ENCODE measurements at places on chromosomes 5 and 9.

- no peak for DNase-seq
Observed at GRCh38 chr5:142699184-142699720, 13.4 kb upstream of the FGF1 start.

GRCh38 chr5:53180538-53180937, 71.0 kb upstream of the MOCS2 start:
- DNase-seq: no peak

GRCh38 chr9:114969269-114969668, 38.9 kb upstream of the TNFSF8 start:
- DNase-seq: no peak

GRCh38 chr9:124238546-124239140, 19.1 kb upstream of the NEK6 start:
- DNase-seq: no peak

- no peak for DNase-seq
Observed at GRCh38 chr9:136210276-136210675, 5.3 kb upstream of the LHX3 start.

- peak; percentile 94 for DNase-seq
Observed at GRCh38 chr9:4679268-4680172, at the start of gene CDC37L1. Gene CDC37L1 (plus strand): TSS chr9:4679569. CDS start chr9:4679768, 199 bp downstream.

DNA sequence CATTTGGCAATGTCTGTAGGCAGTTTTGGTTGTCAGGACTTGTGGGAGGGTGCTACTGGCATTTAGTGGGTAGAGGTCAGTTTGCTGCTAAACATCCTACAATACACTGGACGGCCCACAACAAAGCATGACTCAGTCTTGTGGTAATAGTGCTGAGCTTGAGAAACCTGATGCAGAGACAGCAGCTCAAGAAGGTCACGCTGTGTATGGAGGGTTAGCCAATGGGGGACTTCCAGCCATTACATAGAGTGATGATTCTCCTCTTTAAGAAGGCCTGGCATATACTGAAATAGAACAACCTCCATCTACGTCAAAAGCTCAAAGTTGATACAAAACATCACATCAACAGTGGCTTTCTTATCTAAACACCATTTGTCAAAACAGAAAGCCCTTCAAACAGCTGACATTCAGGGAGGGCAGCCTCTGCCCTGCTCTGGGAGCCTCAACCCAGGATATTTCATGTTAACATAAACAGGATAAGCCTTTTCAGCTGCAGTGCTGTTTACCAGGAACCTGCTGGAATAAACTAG, 143.0 kb downstream of the GPBP1 start:
- no peak for DNase-seq

DNA sequence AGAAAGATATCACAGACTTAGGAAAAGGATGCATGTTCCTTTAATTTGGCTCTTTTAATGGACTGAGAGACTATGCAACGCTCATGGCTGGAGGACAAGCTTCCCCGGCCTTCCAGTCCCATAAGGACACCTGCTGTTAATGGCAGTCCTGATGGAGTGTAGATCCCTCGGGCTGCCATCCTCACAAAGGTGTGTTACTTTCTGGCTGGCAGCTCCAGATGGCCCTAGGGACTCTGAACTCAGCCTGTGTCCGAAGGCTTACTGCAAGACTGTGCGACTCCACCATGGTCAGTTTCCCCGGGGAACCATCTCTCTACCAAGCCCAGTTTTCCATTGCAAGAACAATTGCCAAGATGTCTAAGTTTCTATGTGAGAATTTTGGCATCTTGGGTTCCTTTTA, 25.5 kb upstream of the KCNIP1 start:
- DNase-seq: no peak

DNA sequence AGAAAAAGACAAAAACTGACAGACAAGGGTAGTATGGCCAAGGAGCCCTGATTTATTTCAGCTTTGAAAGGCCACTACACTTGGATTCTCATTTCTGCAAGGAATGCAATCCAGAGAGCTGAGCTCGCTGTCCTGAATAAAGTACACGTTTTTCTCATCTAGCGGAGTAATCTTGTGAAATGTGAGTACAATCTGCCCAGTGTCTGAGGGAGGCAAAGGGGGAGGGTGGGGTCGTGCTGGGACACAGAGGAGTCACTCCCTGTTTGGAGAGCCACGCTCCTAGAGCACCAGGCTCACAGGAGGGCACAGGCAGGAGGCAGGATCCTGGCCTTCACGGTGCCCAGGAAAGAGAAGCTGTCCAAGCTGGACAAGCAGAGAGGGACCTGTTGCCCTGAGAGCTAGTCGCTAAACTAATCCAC, 51.0 kb upstream of the IFNK start:
- DNase-seq: no peak

DNA sequence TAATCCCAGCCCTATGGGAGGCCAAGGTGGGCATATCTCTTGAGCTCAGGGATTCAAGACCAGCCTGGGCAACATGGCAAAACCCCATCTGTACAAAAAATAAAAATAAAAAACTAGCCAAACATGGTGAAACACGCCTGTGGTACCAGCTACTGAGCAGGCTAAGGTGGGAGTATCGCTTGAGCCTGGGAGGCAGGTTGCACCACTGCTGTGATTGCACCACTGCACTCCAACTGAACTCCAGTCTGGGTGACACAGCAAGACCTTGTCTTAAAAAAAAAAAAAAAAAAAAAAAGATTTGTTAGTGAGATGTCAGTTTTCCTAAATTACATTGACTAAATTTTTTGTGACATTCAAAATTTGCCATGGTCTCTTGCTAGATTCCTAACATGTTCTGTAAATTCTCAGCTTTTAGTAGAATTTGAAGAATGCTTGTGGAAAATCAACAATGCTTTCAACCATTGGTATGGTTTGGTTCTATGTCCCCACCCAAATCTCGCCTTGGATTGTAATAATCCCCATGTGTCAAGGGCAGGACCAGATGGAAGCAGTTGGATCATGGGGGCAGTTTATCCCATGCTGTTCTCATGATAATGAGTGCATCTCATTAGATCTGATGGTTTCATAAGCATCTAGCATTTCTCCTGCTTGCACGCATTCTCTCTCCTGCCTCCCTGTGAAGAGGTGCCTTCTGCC, 236.1 kb downstream of the ARRDC3 start:
- DNase-seq: no peak

DNA sequence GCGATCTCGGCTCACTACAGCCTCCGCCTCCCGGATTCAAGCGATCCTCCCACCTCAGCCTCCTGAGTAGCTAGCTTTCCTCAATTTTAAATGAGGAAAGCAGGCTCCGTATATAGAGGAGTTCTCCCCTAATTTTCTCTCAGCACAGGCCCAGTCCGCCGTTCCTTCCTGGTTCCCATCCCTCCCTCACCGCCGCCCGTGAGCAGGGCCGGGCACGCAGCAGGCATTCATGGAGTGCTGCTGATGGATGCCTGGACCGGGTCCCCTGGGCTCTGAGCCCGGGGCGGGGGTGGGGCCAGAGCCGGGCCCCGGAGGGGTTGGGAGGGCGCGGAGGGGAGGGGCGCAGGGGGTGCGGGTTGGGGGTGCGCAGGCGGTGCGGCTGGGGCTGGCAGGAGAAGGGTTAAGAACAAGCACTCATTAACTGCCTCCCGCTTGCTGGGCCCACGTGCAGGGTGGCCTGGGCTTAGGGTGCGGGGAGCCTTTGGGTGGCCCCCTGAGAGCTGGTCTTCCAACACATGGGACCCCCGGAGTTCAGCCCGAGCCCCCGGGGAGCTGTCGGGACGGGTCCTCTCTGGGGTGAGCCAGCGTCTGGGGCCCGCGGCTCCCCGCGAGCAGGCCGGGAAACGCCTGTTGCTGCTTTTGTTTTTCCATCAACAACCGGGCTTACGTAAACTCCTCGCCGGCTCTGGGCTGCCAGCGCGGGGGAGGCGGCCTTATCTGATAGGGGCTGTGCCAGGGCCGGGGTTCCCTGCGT, 33.7 kb downstream of the LHX2 start:
- no peak for DNase-seq

DNA sequence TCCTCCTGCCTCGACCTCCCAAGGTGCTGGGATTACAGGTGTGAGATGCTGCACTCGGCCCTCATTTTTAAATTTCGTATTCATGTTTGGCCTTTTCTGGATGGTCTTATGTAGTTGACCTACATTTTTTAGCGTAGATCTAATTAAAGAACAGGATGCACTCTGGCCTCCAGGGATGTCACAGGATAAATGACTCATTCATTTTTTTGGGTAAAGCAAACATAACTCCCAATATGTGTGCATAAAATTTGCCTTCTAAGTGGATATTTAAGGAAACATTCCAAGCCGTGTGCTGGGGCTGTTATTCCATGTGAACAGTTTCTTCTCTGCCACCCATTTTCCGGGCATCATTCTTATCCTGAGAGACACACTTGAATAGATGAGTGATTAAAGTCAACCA, 501.6 kb downstream of the IRX1 start:
- DNase-seq: no peak

DNA sequence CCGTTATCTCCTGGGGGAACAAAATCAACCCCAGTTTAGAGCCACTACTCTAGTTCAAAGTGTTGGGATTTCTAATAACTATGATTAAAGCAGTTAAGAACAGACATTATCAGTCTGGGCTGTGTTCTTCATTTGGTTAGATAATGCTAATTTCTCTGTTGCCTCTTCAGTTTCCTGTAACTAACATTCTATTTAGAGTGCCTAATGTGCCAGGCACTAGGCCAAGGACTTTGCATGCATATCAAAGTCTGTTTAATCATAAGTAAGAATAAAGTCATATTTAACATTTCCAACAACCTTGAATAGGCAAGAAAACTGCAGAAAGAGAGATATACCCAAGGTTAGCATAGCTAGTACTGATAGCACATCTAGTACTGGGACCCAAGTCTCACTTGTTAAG, 68.4 kb downstream of the TNPO1 start:
- no peak for DNase-seq

GRCh38 chr5:115594128-115595047, 7.9 kb downstream of the TICAM2 start:
- no peak for DNase-seq

- no peak for DNase-seq
Observed at GRCh38 chr9:136052991-136053756, 41.9 kb downstream of the NACC2 start.

DNA sequence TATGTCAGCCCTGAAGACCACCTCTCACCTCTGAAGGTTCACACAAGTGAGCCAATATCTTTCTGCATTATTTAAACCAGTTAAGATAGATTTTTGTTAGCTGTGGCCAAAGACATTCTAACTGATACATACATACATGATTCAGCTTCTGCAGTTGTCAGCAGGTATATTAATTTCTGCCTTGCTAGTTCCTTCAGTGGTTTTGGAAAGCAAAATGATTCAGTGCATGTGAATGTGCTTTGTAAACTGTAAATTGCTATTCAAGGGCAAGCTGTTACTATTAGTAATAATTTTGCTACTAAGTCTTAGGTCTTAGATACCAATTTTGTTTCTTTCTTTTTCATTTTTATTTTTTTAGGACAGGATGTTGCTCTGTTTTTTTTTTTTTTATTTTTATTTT, 89.2 kb upstream of the ERBIN start:
- no peak for DNase-seq

DNA sequence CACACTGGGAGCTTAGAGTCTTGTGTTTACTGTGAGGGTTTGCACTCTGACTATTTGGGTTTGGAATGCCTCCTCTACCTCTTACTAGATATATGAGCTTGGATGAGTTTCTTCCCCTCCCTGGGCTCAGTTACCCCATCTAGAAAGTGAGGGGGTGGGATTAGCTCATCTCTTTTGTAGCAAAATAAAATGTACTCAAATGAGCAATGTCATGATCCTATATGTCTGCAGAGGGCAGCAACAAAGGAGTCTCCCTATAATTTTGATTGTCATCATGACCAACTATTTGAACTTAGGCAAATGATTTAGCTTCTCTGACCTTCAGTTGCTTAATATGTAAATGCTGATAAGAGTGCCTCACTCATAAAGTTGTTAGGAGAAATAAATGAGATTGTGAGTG, 109.0 kb downstream of the DPYSL3 start:
- DNase-seq: no peak

DNA sequence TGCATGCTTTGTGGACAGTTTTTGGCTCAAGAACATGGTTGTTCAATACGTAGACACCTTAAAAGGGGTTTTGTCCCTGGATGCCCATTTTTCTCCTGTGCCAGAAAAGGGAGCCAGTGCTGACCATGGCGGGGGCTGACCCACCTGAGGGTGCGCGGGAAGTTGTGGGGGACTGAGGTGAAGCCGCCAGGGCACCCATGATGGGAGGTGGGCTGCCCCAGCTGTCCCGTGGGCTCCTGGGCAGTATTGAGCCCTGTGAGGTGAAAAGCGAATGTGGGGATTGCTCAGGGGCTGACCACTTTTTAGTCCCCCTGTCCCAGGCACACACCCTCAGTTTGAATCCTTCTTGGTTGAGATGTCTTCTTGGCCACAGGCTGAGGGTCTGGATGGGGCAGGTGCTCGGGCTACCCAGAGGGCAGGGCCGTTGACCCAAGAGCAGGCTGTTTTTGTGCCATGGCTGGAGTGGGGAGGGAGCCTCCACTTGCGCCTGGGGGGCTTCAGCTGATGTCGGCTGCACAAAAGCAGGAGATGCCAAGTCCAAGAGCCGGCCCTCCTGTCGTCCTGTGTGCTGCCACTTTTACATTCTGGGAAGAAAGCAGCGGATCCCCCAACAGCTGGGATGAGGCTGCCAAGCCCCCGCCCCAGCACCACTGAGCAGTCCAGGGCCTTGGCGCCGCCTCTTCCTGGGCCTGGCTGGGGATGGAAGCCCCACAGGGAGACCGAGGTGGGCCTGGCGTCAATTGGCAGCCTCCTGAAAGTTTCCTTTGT, 120.1 kb downstream of the WNK2 start:
- DNase-seq: no peak

- no peak for DNase-seq
Observed at GRCh38 chr5:96459313-96460121, 26.5 kb upstream of the PCSK1 start.

GRCh38 chr5:172840432-172841154, 6.5 kb downstream of the ERGIC1 start:
- DNase-seq: no peak

- no peak for DNase-seq
Observed at GRCh38 chr9:23665635-23666034, 160.4 kb downstream of the ELAVL2 start.

GRCh38 chr9:18126831-18127498, 347.0 kb upstream of the ADAMTSL1 start:
- no peak for DNase-seq

GRCh38 chr9:113929634-113930389, 53.7 kb downstream of the ZNF618 start:
- no peak for DNase-seq

- peak; percentile 61 for DNase-seq
Observed at GRCh38 chr9:76687861-76688391, 76.3 kb upstream of the PCA3 start.

- no peak for DNase-seq
Observed at GRCh38 chr5:122967625-122968024, 68.9 kb downstream of the PPIC start.
